ENCODE measurements at places on chromosomes 5 and 9.

DNA sequence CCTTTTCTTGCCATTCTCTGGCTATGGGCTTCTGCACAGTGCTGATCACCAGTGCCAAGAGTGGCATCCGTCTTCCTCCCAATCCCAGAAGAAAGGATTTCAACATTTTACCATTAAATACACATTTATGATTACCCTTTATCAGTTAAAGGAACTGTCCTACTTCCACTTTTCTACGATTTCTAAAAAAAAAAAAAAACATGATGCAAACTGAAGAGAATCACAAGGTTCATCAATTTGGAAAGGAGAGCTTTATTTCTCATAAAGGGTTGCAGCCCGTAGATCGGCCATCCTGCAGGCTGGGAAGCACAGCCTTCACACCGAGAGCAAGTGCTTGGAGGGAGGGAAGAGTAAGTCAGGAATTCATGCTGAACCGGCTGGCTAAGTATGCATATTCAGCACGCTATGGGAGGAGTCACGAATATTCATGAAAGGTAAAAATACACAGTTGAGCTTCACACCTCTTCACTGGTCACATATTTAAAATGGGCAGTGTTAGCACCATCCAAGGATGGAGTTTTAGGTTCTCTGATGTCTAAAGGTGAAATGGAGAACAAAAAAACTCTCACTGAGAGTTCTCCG lies 52.5 kb upstream of the SEMA4D start:
- DNase-seq, result no peak

DNA sequence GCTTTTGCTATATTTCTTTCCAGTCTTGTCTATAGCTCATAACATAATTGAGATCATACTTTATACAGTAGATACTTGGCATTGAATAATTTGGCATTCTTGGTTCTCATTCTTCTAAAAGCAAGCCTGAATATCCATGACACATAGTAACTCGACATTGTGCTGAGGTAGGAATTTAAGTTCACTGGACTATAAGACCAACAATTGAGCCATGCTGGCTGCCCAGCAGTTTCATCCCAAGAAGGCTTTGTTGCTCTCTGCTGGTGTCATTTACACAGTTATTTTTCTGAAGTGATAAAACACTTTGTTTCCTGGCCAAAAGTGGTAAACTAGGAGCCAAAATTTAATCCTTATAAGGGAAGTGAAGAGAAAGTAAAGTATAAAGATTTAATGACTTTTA lies 192.0 kb downstream of the ADAMTSL1 start:
- DNase-seq, result no peak

GRCh38 chr9:90919883-90920282 lies 118.3 kb downstream of the SYK start:
- DNase-seq, result no peak

DNA sequence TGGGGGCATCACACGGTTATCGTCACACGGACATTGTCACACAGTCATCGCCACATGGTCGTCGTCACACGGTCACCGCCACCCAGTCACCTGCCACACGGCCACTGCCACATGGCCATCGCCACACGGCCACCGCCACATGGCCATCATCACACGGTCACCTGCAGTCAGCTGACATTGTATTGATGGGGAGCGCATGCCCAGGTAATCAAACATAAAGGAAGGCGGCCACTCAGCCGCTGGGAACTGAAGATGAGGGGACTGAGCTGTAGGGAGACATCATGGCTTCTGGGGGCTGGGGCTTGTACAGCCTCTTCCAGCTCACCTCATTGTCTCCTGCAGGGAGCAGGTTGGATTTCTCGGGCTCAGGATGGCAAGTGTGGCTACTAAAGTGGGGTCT lies 49.2 kb downstream of the MRPL36 start:
- DNase-seq, result no peak

DNA sequence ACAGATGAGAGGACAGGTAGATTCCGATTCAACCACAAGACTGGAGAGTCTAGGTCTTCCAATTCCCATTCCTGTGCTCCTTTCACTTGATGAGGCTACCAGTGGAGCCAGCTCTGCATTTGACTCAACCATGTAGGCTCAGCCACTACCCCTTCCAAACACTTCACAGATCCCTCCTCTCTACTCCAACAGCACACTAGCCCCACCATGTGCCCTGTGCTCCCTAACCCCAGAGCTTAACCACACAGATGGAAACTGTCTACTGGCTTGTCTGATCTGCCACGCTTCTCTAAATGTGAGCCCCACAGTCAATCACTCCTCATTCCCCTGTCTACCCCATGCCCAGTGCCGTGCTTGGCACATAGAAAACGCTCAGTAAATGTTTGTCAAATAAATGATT lies 508.2 kb downstream of the CDK5RAP2 start:
- peak; percentile 33 for DNase-seq

DNA sequence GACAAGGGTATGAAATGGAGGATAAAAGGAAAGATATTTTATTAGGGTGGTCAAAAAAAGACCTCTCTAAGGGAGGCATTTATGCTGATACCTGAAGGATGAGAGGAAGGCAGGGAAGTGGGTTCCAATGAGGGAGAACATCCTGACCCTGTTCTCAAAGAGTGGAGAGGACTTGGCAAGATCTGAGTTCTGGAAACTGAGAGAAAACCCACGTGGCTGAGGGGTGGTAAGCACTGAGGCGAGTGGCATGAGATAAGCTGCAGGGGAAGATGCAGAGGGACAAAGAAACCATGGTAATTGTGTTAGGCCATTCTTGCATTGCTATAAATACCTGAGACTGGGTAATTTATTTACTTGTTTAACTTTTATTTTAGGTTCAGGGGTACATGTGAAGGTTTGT lies 16.8 kb downstream of the SH3RF2 start:
- DNase-seq, result no peak

DNA sequence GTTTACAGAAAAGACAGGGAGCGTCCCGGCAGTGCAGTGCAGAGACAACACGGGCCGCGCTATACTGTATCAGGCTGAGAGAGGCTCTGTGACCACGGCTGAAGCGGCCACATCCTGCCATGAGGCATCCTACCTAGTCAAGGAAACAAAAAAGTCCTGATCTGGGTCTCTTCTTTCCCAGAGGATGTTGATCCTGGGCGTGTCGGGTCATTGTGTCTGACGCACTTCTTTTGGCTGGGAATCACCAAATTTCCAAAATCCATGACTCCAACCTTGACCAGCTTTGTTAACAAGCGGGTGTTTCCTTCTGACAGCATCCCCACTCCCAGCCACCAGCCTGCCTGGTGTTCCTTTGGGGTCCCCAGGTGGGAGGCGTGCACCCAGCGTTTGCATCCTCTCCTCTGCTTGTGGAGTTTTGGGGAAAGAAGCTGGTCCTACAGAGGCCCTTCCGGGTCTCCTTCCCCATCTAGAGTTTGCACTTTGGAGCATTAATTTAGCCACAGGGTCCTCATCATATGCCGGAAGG lies 91.4 kb upstream of the RAI14 start:
- DNase-seq, result no peak

DNA sequence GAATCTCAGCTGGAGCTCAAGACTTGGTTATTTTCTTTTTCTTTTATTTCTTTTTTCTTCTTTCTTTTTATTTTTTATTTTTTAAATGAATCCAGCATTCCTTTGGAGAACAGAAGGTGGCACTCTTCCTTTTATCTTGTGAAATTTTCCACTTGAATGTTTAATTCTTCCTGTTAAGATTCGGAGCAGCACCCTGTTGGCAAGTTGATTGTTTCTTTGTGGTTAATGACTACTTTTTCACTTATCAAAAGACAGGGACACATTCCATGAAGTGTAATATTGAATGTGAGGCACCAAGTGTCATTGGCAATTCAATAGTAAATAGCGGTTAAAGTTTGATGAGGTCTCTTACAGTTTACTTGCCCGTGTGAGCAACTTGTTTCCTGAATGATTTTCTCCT lies 240.5 kb upstream of the CHD1 start:
- no peak for DNase-seq

GRCh38 chr9:70465904-70466303 lies 51.4 kb upstream of the KLF9 start:
- DNase-seq, result no peak

GRCh38 chr9:7341571-7341970 lies 458.0 kb downstream of the DMAC1 start:
- DNase-seq, result no peak

DNA sequence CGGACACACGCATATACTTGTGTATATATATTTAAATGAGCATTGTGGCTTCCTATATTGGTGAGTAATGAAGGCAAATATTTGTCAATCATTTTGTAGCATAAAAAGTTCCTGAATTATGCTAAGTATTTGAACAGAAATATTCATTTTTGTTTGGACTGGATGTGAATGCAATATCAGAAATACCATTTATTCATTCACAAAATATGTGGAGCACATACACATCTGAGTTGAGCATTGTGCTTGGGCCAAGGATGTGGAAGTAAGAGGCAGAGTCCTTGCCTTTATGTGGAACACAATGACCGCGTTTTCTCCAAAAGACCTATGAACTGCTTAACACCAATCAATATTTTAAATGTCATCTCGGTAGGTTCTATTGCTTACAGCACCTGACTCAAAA lies 1086.5 kb downstream of the NR2F1-AS1 start:
- DNase-seq, result no peak

- DNase-seq, result peak; percentile 58
Measured at GRCh38 chr5:33936381-33937016, at the start of gene RXFP3. Gene RXFP3 (plus strand): TSS chr5:33936386. CDS start chr5:33936741, 355 bp downstream.

- no peak for DNase-seq
Measured at GRCh38 chr9:120944434-120944843, 17.8 kb upstream of the TRAF1 start.

GRCh38 chr9:89592963-89593726 lies 11.7 kb upstream of the GADD45G start:
- DNase-seq, result peak; percentile 67

- no peak for DNase-seq
Measured at GRCh38 chr5:9343146-9343850, 202.6 kb downstream of the SEMA5A start.

DNA sequence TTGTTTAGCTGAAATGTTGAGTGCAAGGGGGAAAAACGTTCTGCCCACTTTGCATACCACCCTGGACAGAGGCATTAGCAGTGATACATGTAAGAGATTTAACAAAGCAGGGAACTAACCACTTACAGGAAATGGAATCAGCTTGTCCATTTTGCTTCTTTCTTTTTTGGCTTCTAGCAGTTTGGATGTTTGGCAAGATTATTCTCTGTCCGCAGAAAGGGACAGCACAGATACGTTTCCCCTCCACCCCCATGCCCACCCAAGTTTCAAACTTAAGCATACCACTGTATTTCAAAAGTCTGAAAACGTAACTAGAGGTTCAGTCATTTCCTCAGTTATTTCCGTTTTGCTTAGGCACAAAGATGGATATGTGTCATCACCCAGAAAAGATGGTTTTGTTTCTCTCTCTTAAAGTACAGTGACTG lies 118.4 kb downstream of the GDNF start:
- DNase-seq, result no peak

- no peak for DNase-seq
Measured at GRCh38 chr5:169298193-169298592, 2.7 kb downstream of the SLIT3 start.

DNA sequence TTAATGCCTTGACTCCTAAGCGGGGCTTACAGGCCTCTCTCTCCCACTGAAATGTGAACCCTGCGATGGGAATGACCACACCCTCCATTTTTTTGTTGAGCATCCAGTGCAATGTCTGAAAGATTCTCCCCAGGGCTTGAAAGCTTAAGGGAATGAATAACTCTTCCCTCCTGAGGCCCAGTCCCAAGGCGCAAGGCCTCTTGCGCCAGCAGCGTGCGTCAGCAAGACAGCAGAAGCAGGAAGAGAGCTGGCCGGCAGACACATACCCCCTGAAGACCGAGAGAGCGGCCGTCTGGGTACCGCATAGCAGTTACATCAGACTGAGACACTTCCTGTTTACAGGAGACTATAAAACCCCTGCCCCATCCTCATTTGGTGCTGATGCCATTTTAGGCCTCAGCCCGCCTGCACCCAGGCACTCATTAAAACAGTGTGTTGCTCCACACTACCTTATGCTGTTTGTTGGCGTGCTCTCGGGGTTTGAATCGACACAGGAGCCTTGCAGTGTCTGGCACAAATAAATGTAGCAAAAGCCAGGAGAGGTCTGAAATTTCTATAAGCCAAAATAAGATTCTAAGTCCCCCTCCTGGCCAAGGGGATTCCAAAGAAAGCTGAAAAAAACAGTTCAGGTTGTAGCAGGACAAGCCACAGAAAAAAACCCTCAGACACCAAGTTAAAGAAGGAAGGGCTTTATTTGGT lies 62.3 kb downstream of the GDNF start:
- no peak for DNase-seq

DNA sequence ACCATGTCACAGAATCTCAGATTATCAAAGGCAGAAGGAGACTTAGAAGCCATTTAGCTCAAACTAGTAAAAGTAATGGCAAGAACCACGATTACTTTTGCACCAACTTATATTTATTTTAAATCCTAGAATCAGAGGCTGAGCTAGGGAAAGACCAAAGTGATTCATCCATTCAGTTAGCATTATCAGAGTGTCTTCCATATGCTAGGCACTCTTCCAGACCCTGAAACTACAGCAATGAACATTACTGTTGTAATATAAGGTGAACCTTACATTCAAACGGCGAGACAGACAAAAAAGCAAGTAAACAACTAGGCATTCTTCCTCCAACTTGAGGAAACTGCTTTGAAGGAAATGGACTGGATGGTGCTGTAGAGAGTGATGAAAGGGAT lies 7.9 kb downstream of the PDE6A start:
- DNase-seq, result no peak

GRCh38 chr5:159181152-159181551 lies 28.2 kb downstream of the RNF145 start:
- DNase-seq, result no peak

DNA sequence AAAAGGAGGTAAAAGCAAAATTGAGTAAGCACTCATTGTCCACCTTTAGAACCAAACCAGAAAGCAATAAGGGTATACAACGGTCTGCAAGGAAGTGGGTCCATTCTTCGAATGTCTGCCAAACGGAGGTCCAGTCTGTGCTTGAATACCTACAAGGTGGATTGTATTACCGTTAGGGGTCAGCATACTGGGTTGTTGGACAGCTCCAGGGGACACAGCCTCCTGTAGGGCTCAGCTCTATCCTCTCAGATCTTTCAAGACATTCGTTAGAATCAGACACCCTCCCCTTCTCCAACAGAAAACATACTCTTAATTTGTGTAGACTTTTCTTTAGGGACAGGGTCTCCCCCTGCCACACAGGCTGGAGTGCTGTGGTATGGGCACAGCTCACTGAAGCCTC lies 5.5 kb downstream of the ASTN2 start:
- DNase-seq, result peak; percentile 36

DNA sequence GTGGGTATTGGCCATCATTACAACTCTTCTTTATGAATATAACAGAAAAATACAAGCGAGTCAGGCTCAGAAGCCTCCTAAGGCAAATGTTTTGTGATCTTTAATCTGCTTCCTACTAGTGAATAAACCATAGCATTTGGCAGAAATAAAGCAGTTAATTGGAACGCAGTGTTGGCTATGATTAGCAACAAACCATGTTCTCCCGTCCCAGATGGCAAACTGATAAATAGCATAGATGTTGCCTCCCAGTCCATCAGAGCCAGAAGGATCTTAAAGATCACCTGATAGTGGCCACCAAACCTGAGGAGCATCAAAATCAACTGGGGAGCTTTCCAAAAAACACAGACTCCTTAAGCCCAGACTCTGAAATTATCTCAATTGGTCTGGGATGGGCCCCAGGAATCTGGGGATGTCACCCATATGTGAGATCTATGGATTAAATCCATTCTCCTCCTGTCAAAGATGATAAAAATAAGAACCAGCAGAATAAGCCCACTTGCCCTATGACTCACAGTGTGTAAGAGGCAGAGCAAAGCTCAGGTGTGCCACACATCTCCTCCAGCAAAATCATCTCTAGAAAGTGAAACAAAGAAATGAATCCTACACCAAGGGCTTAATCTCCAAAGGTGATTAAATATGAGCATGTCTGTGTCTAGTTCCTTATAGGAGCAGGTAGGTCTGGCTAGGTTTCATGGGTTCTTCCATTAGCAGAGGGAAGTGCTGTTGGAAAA lies 50.3 kb downstream of the APBA1 start:
- no peak for DNase-seq

All from iPS-NIHi11 (cell line).